ENCODE measurements at places on chromosomes 4 and X. TPM values are rescaled to one million over a fixed set of nuclear protein-coding genes. Genes with fewer than 3 reads are reported as not detected.
A peak's percentile ranks its signal among the peaks of the same experiment; 100 is the strongest.

Gene SHROOM2
- 11.8 TPM for total RNA-seq

Gene BGN
- 479 TPM for total RNA-seq

DNA sequence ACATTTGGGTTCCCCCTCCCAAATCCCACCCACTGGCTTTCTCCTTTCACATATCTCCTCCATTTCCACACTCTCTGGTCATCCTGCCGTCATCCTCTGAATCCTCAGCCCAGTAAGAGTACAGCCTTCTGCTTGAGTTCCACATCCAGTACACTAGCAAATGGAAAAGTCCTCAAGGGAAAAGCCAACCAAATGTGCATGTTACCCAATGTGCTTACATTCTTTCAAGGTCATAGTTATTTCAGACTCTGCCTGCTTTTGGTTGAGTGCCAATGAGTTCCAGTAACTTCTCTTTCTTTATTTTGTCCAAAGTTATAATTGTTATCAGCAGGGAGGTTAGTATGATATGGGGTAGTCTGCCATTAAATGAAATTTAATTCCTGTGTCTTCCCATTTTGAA, 78.1 kb downstream of the SRPX start:
- DNase-seq = peak; percentile 13

GRCh38 chr4:52843351-52843750, 18.8 kb upstream of the RASL11B start:
- no peak for DNase-seq

- no peak for DNase-seq
Measured at GRCh38 chr4:184238072-184238745, 20.5 kb upstream of the ENPP6 start.

DNA sequence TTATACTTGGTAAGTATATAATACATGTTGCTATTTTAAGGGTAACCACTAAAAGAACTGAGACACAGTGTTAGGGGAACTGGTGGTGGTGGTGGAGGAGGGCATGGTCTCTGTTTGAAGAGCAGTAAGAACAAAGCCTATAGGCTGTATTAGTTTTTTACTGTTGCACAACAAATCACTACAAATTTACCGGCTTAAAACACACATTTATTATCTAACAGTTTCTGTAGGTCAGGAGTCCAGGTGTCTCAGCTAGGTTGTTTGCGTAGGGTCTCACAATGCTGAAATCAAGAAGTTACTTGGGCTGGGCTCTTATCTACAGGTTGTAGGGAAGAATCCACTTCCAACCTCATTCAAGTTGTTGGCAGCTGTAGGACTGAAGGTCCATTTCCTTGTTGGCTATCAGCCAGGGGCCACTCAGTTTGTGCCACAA, 52.6 kb downstream of the CASK start:
- DNase-seq = no peak

- DNase-seq = no peak
Measured at GRCh38 chrX:135476378-135476777, 44.1 kb upstream of the INTS6L start.

DNA sequence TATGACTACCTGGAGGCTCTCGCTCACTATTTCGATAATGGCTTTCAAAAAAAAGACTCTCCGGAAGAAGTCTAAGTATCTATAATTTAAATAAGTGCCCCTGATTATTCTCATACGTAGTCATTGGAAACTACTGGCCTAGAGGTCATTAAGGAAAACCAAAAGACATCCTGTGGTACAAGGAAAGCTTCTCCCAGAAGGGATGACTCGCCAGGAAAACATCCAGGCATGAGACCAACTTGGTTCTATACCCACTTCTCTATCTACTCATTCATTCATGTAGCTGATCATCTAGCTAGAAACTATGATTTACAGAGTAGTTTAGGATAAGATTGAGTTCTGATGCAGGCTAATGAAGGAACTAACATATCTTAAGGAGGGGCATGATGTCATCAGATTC, 37.7 kb downstream of the SOX3 start:
- no peak for DNase-seq

Gene PAGE1
- total RNA-seq = not detected

DNA sequence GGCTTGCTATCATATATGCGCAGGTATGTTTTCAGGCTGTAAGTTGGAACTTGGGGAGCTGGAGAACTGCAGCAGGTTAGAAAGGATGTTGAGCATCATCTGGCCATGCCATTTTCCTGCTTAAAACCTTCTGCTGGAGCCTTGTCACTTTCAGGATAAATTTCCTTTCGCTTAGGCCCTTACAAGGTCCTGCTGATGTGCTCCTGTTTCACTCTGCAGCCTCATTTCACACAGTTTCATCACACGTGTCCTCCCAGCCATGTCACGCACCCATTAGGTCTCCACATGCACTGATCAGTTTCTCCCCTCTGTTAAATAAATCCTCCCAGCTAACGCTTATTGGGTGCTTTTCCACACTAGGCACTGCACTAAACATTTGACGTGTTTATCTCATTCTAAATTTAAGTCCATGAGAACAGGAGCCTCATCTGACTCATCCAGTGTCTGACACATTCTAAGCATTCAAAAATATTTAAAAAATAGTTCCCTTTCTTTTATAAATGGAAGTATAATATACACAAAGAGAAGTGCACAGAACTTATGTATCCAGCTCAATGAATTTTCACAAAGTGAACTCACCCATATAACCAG, 14.5 kb downstream of the SOD3 start:
- no peak for DNase-seq

GRCh38 chr4:182090186-182090585, 153.0 kb upstream of the TENM3 start:
- no peak for DNase-seq

Gene NPFFR2
- 0.23 TPM for total RNA-seq

GRCh38 chr4:44425614-44426208, 22.9 kb downstream of the KCTD8 start:
- peak; percentile 35 for DNase-seq

Gene COL4A6
- 0.92 TPM for total RNA-seq

Gene BEX4
- total RNA-seq = 30.3 TPM

- no peak for DNase-seq
Measured at GRCh38 chr4:25703731-25704388, 48.2 kb downstream of the SLC34A2 start.

DNA sequence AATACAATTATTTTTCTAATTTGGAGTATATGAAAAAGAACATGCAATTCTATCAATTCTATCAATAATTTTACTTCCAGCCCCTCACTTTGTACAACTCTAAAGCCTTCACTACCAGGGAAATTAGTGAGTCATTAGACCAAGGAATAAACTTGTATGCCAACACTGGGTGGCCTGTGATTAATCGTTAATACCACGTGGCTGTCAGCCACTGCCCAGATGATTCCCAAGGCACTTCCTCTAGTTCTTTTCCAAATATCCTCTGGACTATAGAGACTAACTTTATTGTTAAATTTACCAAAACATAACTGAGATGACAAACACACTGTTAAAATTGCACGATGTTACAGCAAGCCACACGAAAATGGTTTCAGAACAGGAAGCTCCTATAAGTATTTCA, 45.7 kb downstream of the MID1 start:
- peak; percentile 71 for DNase-seq

Gene ITGB1BP2
- 4.6 TPM for total RNA-seq

Gene FGF5
- 0.13 TPM for total RNA-seq

Gene RADX
- total RNA-seq = 0.09 TPM

DNA sequence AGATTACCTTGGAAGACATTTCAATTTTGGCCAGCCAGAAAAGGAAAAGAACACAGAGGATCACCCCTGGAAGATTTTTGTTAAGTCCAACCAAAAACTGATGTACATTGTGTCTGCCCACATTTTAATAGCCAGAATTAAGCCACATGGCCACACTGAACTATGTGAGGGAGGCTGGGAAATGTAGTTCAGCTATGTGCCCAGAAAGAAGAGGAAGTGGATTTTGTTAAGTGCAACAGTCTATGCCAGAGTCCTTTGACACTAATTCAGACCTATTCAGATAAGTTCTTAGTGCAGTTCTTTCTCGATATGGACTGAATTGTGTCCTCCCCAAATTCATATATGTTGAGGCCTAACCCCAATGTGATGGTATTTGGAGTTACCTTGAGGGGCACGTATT, 18.4 kb downstream of the PRPS1 start:
- DNase-seq = no peak

DNA sequence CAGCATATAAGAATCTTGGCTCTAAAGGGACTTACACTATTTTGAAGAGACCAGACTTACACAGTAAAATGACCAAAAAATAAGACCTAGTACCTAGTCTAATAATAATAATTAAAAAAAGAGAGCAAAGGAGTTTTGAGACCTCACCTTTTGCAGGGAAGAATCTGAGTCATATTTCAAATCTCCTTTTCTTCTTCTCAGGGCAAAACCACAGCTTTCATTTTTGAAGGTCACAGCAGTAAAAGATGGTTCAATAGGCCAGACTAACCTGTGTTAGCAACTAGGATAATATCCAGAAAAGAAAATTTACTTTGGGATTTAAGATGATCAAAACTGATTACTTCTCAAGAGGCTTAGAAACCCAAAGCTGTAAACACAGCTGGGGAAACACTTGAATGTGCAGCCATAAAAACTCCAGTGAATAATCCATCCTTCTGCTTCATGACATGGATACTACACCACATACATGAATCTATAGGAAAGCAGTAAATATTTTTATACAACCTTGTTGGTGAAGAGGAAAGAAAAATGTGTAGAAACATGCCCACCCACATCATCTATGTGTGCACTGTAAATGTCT, 25.9 kb upstream of the LNX1 start:
- DNase-seq = peak; percentile 28

Gene TKTL1
- not detected for total RNA-seq

GRCh38 chr4:153151535-153152455, 52.4 kb upstream of the TRIM2 start:
- peak; percentile 13 for DNase-seq

- DNase-seq = peak; percentile 45
Measured at GRCh38 chrX:136200466-136200865, 50.7 kb downstream of the MAP7D3 start.
